ENCODE measurements at places on chromosomes 6 and 20.
A peak's percentile ranks its signal among the peaks of the same experiment; 100 is the strongest.

DNA sequence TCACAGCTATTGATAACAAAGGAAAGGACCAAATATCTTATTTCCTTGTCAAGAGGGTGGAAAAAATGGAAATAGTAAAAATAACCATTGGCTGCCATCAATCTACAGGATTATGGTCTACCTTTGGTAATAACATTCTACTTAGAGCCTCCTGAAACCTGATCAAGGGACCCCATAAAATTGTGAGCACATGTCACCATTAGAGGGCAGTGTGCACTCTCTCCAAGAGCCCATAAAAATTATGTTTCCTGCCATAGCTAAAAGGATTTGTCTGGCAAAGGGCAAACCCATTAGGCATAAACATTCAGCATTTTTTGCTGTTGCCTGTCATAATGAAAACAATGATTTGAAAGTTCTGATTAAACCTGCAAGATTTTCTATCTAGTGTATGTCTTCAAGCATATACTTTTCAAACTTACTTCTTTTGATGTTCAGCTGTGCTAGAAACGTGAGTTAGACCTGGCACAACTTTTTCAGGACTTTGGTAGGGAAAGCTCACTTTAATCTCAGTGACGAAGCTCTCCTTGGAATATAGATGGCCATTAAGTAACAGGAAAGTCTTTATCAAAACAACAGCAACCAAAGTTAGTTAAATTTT is 120.7 kb upstream of the ZFP64 start:
- H3K27me3 ChIP-seq = no peaks in the 10 kb centered on the region
- H3K27ac ChIP-seq = no peak overlapping the region
- no peak overlapping the region for H3K4me3 ChIP-seq
- no peak for ATAC-seq

DNA sequence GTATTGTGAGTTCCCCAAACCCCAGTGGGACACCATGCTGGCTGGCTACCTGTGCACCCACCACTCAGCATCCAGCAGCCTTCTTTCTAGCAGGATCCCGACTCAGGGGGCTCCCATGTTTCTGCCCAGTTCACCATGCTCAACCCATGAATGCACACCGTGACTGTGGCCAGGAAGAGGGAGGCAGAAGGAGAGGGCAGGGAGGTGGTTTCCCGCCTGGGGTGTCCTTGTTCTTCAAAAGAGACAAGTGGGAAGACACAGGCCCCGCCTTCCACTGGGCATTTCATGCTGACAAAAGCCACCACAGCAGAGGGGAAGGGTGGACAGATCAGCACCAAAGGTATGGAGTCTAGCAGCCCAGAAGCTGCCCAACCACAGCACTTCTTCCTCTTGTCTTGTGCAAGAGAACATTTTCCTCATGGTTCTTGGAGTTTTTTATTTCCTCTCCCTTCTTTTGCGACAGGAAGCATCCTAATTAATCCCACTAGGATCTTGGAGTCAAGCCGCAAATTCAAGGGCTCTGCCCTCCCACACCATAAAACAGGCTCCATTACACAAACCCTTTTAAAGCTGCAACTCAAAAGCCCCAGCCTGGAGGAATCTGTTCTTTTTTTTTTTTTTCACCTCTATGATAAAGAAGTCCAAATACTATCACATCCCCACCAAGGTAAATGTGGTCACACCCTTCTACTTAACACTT is 13.5 kb upstream of the ANKRD60 start:
- H3K27ac ChIP-seq = no peak overlapping the region
- no peak overlapping the region for H3K4me3 ChIP-seq
- H3K27me3 ChIP-seq = no peaks in the 10 kb centered on the region
- no peaks in the 10 kb centered on the region for H3K4me1 ChIP-seq
- no peak for ATAC-seq

- H3K36me3 ChIP-seq = no peaks in the 10 kb centered on the region
- no peaks in the 10 kb centered on the region for H3K4me1 ChIP-seq
- no peak overlapping the region for H3K27ac ChIP-seq
- no peaks in the 10 kb centered on the region for H3K27me3 ChIP-seq
- no peak overlapping the region for H3K4me3 ChIP-seq
- no peak for ATAC-seq
Measured at GRCh38 chr20:47427067-47427466, 70.6 kb upstream of the ZMYND8 start.

- H3K27me3 ChIP-seq = no peaks in the 10 kb centered on the region
- H3K4me1 ChIP-seq = peaks cover 12% of the 10 kb centered on the region
- no peaks in the 10 kb centered on the region for H3K36me3 ChIP-seq
- H3K4me3 ChIP-seq = no peak overlapping the region
Measured at GRCh38 chr6:22499815-22500214, 69.6 kb upstream of the HDGFL1 start.

GRCh38 chr6:7292596-7293255 is 20.3 kb downstream of the SSR1 start:
- no peaks in the 10 kb centered on the region for H3K27me3 ChIP-seq
- H3K36me3 ChIP-seq = peaks cover 9% of the 10 kb centered on the region
- no peak overlapping the region for H3K4me3 ChIP-seq

GRCh38 chr20:33568378-33568777 is 78.5 kb downstream of the CBFA2T2 start:
- no peaks in the 10 kb centered on the region for H3K36me3 ChIP-seq
- no peak overlapping the region for H3K27ac ChIP-seq
- peak; percentile 48 for ATAC-seq
- H3K4me3 ChIP-seq = no peak overlapping the region

GRCh38 chr20:58374027-58374850 is 14.8 kb upstream of the VAPB start:
- H3K27me3 ChIP-seq = peaks cover 5% of the 10 kb centered on the region
- no peaks in the 10 kb centered on the region for H3K4me1 ChIP-seq
- H3K36me3 ChIP-seq = no peaks in the 10 kb centered on the region
- H3K27ac ChIP-seq = no peak overlapping the region
- ATAC-seq = no peak
- H3K4me3 ChIP-seq = no peak overlapping the region

DNA sequence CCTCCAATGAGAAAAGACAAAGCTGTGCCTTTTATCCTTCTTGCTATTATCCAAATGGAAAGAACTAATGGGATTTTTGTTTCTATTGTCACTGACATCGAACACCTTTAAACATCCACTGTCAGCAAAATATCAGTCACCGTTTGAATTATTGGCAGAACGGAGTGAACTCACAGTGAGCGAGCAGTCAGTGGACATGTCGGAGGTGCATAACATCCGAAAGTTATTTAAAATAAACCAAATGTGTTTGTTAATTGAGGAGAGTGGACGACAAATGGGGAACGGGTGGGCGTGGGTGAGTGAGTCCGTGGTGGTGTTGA is 38.8 kb downstream of the PMEPA1 start:
- H3K4me3 ChIP-seq = no peak overlapping the region
- H3K4me1 ChIP-seq = no peaks in the 10 kb centered on the region
- H3K27me3 ChIP-seq = no peaks in the 10 kb centered on the region
- no peak overlapping the region for H3K27ac ChIP-seq
- no peak for ATAC-seq

DNA sequence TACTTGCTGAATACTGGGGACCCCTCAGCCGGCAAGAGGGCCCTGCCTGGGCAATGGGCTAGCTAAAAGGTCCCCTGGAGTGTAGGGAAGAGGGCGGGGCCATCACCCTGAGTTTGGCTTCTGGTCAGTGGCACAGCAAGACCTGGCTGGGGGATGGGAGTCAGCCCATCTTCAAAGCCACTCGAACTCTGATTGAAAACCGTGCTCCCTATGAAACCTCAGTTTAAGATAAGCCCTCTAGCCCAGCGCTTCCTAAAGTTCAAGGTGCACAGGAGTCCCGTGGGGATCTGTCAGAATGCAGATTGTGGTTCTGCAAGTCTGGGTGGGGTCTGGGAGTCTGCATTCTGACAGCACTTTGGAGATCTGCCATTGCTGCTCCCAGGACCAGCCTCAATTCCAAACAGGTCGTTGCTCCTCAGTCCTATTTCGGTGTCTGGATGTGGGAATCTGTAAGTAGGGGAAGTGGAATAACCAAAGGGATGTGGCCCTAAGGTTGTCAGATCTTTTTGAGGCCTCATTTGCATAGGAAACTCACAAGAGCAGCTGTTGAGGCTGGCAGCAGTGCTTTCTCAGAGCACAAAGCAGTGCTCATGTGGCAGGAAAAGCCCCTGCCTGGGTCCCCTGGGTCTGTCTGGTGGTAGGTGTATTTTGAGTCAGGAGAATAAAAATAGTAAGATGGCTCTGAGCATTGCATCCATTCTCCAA is 85.3 kb upstream of the SCP2D1 start:
- no peak overlapping the region for H3K27ac ChIP-seq
- no peak for ATAC-seq
- no peaks in the 10 kb centered on the region for H3K4me1 ChIP-seq
- no peaks in the 10 kb centered on the region for H3K27me3 ChIP-seq

All from gastroesophageal sphincter (tissue), 4 donors.